Pancreas (tissue), 10 donors: ENCODE measurements at places on chromosomes 2 and 18. TPM values are rescaled to one million over a fixed set of nuclear protein-coding genes. Genes with fewer than 3 reads are reported as not detected.

Gene VWC2L
- not detected for total RNA-seq

Gene MLPH
- 10.4 TPM for total RNA-seq

Gene SLC38A11
- 2.0 TPM for total RNA-seq

Gene TIMM21
- 6.0 TPM for total RNA-seq

Gene SETBP1
- total RNA-seq: 18.7 TPM

Gene SOCS6
- 8.4 TPM for total RNA-seq

Gene FLACC1
- 0.28 TPM for total RNA-seq

Gene CASP8
- total RNA-seq: 13.5 TPM

Gene CROCC2
- not detected for total RNA-seq

Gene SERPINB12
- not detected for total RNA-seq

Gene RPRD1A
- 25.6 TPM for total RNA-seq

Gene RIOK3
- 36.4 TPM for total RNA-seq

Gene SCN1A
- total RNA-seq: 0.06 TPM

Gene CAPN14
- total RNA-seq: 0.06 TPM

Gene HOXD9
- not detected for total RNA-seq

Gene ZNF407
- 4.7 TPM for total RNA-seq

Gene TMEM87B
- total RNA-seq: 10.1 TPM

Gene FRZB
- total RNA-seq: 2.2 TPM

Gene FASTKD2
- total RNA-seq: 9.9 TPM

Gene RAB17
- 31.9 TPM for total RNA-seq

Gene SLC19A3
- total RNA-seq: 4.2 TPM

Gene KCNK3
- 29.2 TPM for total RNA-seq
